ENCODE measurements at places on chromosomes 16 and 17.

DNA sequence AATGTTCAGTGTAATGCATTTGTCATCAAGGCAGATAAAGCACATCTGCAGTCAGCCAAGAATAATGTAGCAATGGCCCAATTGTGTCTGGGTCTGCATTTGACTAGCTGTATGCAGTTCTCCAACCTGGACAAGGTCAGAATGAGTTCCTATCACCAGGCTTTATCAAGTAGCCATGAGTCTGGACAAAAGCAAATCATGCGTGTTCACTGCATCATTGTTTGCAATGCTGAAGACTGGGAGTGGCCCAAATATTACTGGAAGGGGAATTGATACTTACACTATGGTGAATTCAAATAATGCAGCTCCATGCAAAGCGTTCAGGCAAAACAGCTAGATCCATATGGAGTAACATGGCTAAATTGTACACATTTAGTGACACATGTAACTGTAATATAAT lies 250.9 kb downstream of the TOX3 start:
- no peak for DNase-seq

DNA sequence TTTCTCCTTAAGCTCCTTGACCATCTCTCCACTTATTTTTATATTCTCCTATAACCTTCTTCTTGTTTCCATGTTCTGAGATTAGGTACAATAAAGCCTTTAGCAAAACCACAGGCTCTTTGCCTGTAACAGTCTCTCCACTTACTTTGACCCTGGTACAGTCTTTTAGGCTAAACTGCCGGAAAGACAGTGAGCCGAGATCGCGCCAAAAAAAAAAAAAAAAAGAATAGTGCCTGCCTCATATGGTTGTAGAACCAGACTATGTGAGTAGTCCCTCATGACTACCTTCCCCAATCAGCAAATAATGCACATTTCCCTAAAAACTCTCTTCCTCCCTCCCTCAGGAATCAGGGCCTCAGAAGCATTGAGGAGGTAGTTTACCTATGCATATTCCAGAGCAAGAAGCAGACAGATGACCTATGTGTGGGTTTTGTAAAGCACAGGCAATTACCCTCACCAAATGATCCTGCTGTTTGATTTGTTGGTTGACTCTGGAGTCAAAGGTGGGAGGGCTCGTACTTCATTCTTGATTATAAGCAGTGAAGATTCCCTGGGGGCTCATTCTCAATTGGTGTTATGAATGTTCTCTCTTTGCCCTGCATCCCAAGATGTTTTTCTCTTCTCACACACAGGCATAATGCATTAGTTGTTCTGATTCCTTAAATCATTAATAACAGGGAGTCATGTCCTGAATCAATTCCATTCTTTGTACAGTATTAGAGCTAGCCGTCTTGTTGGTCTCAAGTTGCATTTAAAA lies 8.9 kb upstream of the NME1 start:
- no peak for DNase-seq

- no peak for DNase-seq
These were observed 352.2 kb upstream of the TNRC6C start for GRCh38 chr17:77606146-77606864.

DNA sequence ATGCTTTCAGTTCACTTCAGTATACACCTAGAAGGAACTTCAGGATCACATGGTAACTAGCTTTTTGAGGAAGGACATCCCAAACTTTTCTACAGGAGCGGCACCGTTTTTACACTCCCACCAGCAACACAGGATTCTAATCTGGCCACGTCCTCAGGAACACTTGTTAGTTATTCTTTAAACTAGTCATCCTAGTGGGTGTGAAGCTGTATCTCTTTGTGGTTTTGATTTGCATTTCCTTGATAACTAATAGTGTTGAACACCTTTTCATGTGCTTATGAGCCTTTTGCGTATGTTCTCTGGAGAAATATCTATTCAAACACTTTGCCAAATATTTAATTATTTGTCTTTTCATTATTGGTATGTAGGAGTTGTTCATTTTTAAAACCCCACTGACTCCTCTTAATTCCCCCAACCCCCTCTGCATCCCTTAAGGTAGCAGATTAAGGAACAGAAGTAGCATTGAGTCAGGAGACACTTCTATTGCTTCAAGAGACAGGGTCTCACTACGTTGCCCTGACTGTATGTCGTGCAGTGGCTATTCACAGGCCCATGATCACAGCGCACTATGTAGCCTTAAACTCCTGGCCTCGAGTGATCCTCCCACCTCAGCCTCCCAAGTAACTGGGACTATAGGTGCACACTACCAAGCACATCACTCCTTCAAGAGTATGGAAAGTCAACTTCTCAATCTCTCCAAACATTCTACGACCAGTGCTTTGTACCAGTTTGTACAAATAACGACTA lies 25.4 kb downstream of the YWHAE start:
- DNase-seq: no peak

GRCh38 chr17:27380551-27380950 lies 75.7 kb upstream of the KSR1 start:
- DNase-seq: no peak

Measured in glomerular endothelial cell (primary cell).